Upper lobe of left lung (tissue), 6 donors: ENCODE measurements at places on chromosomes 7 and 10.
A peak's percentile ranks its signal among the peaks of the same experiment; 100 is the strongest.

DNA sequence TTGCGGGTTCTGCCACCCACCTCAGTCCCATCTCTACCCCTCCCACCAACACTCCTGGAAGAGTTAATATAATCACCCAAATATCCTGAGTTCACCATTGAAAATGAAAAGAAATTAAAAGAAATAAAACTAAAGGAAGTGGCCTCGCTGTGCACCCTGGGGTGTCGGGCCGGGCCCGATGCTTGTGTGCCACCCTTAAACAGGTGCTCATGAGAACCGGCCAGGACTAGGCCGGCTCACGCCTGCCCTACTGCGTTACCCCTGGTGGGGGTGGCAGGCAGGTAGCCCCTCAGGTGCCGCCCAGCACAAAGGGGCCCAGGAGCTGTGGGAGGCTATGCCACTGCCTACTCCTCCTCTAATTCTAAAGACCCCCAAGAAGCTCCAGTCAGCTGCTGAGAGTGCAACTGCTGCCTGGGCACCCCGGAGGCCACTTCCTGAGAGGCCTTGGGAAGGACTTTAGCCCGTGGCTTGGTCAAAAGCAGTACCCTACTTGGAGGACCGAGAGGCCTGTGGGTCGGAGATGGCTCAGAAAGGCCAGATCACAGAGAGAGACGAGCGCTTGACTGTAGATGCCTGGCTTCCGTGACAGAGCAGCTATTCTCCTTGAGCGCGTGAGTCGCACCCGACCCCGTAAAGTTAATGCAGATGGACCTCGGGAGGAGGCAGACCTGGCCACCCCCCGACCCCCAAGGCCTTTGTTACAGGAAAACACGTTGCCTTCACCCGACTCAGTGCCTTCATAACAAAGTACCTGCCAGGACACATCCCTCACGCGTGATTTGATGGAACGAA, 51.0 kb upstream of the PPP2R2D start:
- peak; percentile 16 for DNase-seq

DNA sequence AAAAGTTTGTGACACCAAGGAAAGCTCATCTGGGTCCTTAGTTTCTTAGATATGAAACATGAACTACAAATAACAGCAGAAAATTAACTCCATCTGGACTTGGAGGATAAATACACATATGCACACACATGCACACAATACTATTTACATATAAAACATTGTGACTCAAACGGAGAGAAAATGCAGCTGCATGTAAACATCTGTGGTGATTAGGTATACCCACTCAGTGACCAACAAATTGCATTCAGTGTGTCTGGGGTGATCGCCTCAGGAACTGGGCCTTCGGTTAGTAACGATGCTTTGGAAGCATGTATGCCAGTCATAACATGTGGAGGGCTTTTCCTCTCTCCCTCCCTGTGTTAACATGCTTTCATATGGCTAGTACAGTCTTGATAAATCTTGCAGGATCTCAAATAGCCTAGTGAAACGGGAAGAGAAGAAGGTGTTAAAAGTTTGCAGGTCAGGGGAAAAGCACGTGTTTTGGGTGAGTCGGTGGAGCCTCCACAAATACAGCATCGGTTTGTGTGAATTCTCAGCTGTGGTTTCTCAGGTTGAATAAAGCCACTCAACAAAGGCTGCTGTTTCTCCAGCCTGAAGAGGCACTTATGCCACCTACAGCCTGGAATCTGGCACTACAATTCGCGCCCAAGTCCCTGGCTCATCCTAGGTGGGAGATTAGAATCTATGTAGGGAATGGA, 8.7 kb upstream of the GLRX3 start:
- no peak for DNase-seq

DNA sequence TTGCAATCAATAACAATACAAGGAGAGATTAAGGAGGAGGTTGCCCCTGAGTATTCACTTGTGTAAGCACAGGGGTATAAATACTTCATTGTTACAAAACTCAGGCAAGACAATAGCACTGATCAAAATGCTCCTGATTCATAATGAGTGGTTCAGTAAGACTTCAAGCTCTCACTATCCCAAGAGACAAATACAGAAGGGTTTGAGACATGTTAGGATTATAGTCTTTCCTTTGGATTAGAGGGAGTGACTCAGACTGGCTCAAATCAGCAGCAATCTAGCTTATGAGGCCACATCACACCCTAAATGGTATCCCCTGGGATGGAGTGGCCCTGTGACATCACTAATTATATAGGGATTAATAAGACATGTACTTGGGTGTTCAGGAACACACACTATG, 167.2 kb upstream of the HGF start:
- DNase-seq: no peak

GRCh38 chr10:5628451-5629302, 37.7 kb downstream of the ASB13 start:
- DNase-seq: no peak

- no peak for DNase-seq
Measured at GRCh38 chr7:18337048-18337809, 158.3 kb upstream of the HDAC9 start.

DNA sequence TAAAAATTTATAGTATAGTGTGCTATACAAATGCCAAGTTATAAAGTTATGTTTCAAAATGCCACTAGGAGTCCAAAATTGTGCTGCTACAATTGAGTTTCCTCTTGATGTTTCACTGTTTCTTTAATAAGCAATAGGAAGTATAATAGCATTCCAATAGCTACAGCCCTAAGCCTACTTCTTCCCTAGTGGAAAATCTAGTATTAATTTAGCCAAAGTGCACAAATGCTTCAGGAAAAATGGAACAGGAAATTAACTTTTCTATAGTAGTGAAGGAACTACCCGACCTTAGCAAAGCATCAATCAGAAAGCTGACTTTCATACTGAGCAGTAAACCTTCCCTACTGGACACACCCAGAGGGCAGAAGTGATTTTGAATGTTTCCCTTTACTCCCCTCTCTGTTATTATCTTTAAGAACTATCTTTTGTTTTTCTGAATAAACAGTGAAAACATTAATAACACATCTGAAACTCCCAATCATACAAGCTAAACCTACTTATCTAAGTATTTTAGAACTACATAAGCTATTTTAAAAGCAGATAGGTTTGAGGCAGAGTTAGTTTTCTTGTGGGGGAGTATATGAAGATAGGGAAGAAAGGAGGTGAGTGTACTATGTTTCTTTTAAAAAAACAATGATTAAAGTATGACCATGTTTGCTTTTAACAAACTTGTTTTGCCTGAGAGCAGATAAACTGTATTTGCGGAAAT, 13.7 kb downstream of the CPED1 start:
- no peak for DNase-seq

DNA sequence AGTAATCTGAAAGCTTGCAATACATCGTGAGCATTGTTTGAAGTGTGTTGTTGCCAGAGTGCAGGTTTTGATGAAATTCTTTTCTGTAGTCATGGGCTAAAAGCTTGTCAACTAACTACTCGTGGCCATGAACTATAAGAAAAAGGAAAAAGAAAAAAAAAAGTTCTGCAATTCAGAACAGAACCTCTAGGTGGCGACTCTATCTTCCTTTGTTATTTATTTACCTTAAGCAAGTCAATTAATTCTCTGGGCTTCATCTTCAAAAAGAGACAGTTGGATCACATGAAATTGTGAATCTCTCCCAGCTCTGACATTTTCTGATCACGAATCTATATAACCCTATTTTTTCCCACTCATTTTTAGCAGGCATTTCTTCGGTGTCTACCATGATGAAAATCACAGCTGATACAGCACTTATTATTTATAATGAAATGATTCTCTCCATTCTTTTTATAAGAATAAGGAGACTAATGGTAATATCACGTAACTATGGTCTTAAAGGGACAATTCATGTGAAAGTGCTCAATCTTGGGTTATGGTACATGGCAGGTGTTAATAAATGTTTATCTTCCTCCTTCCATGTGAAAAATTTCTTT, 18.8 kb downstream of the TMEM196 start:
- no peak for DNase-seq
